T-helper 1 cell (primary cell): ENCODE measurements at places on chromosomes 12 and 14.

GRCh38 chr12:121581686-121582429, 1.0 kb upstream of the KDM2B start:
- DNase-seq: no peak

DNA sequence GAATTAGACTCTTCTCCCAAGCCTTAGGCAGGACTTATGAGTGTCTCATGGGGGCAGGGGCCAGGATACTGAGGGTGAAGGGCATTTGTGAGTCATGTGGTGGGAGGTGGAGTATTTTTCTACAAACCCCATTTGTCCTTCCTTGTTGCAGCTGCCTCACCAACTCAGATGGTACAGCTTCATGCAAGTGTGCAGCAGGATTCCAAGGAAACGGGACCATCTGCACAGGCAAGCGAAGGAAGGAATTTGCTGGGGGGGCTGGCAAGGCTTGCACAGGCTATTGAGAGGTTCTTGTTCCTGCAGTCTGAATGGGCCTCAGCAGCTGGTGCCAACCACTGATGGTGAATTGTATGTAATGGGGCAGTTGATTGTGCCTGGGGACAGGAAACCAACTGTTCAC, 125.1 kb downstream of the STAB2 start:
- no peak for DNase-seq

DNA sequence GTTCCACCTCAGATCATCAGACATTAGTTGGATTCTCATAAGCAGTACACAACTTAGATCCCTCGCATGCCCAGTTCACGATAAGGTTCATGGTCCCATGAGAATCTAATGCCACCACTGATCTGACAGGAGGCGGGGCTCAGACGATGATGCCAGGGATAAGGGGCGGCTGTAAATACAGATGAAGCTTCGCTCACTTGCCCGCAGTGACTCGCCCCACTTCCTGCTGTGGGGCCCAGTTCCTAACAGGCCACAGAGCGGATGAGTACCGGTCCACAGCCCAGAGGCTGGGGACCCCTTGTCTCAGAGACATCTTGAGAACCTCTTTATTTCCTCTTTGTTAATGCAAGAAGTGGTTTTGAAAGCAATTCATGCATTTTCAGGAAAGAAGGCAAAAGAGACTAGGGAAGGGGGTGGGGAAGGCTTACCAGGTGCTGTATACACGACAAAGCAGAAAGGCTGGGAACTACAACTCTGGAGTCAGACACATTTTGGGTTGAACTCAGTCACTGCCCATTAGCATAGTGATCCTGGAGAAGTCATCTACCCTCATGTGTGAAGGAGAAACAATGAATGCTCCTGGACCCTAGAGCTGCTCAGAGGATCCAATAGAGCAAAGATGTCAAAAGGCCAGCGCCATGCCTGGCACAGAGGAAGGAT, 68.7 kb downstream of the EID3 start:
- DNase-seq: no peak

- DNase-seq: no peak
Observed at GRCh38 chr12:75508159-75508558, 3.2 kb downstream of the KRR1 start.

DNA sequence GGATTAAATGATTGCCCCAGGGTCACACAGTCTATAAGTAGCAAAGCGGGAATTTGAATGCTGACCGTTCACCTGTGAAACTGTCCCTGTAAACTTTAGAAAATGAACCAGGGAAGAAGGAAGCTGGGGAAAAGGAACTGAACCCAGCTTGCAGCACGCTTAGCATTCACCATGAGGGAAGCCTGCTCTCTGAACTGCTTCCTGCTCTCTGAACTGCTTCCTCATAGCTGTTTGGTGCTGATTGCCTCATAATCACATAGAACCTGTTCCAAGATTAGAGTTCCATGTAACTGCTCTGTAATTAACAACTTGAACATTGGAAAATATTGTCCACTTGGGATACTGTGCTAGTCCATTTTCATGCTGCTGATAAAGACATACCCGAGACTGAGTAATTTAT, 1504.8 kb upstream of the TMEM132C start:
- DNase-seq: no peak

DNA sequence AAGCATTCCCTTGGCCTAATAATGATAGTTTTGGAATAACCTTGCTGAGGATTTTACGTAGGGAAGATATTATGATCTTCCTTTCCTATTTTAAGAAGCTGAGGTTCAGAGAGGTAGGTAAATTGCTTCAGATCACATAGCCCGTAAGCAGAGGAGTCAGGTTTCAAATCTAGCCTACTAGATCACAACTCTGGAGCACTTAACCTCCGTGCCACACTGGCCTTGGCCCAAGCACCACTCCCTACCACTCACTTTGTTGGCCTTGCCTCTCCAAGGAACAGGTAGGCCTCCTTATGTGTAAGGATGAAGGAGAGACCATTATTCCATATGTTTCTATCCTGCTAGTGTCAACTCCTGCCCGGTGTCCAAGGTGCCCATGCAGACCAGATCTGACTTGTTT, 12.4 kb upstream of the ACOT1 start:
- DNase-seq: no peak

GRCh38 chr14:91387169-91387835, 30.3 kb downstream of the CCDC88C start:
- no peak for DNase-seq

- no peak for DNase-seq
Observed at GRCh38 chr12:65520658-65521057, 242.2 kb downstream of the MSRB3 start.

DNA sequence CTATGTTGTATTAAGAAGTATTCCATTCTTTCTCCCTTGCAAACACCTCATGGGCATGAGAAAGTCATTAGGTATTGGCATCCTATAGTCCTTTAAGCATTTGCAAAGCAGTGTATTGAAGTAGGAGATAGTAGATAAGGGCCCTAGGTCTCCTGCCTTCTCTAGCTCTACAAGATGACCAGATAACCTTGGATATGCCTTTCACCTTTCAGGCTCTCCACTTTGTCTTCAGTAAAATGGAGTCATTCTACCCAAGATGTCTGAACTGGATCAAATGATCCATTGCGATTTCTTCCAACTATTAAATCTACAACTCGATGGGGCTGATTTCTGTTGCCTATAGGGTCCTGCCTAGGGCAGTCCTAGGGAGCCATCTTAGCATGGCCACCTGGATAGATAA, 132.1 kb upstream of the BTG1 start:
- no peak for DNase-seq

DNA sequence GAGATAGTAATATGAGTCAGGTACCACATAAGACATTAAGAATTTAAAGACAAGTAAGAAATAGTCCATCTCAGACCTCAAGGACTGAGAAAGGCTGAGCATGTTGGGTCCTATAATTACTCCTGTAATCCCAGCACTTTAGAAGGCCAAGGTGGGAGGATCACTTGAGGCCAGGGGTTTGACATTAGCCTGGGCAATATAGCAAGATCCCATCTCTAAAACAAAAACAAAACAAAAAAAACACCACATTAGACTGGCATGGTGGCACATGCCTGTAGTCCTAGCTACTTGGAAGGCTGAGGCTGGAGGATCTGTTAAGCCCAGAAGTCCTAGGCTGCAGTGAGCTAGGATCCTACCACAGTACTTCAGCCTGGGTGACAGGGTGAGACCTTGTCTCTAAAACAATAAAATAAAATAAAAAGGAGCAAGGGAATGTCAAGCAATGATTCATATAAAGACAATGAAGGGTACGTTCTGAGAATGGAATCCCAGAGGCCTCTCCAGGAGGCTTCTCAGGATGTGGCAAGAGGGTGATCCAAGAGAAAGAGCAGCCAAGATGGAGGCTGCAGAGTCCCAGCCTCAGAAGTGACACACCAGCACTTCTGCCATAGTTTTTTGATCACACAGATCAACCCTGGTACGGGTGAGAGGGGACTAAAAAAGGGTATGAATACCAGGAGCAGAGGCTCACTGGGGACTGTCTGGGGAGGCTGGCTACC, 206.4 kb downstream of the CRADD start:
- no peak for DNase-seq

- no peak for DNase-seq
Observed at GRCh38 chr12:46430340-46430948, 57.9 kb upstream of the SLC38A2 start.

- DNase-seq: no peak
Observed at GRCh38 chr12:27002141-27002540, 12.0 kb downstream of the TM7SF3 start.

DNA sequence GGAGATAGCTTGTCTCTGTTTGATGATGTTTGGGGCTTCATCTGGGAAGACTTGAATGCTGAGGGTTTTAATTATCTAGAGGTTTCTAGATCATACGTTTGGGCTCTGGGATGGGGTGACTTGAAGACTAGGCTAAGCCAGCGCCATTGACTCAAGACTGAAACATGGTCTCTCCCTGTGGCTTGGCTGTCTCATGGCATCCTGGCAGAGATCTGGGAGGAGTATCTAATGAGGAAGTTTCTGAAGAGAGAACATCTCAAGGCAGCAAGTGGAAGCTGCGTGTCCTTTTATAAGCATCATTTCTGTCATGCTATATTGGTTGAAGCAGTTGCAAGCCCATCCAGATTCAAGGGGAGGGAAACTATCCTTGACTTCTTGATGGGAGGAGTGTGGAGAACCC, 104.8 kb downstream of the UNC79 start:
- DNase-seq: no peak

DNA sequence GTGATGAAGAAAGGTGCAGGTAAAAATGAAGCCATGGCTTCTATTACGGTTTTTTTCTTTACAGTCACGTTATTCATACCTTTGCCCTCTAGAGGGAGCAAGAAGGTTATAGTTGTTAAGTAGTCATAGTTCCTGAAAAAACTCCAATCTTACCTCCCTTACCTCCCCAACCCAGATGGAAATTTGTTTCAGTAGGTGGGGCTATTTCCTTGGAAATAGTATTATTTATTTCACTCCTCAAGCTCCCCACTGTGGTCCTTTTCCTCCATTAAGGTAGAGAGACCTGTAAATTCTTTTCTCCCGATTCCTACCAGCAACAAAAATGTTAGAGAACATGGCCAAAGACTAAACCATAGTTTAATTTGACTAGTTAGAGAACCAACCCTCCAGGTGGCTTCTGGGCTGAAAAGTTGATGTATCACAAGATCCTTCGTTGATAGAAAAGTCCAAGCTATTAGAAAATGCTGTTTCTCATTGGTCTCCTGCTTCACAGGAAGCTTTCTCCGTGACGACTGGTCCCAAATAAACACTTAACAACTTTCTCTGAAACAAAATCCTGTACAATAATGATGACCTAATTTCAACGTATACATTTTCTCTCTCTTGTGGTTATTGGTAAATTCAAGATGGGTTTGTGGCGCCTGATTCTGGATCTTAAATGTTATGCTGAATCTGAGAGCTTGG, 43.5 kb downstream of the TMX1 start:
- no peak for DNase-seq

GRCh38 chr12:121376754-121377697, 22.9 kb upstream of the RNF34 start:
- DNase-seq: no peak

GRCh38 chr14:71311061-71311460, 403.8 kb downstream of the PCNX1 start:
- no peak for DNase-seq

DNA sequence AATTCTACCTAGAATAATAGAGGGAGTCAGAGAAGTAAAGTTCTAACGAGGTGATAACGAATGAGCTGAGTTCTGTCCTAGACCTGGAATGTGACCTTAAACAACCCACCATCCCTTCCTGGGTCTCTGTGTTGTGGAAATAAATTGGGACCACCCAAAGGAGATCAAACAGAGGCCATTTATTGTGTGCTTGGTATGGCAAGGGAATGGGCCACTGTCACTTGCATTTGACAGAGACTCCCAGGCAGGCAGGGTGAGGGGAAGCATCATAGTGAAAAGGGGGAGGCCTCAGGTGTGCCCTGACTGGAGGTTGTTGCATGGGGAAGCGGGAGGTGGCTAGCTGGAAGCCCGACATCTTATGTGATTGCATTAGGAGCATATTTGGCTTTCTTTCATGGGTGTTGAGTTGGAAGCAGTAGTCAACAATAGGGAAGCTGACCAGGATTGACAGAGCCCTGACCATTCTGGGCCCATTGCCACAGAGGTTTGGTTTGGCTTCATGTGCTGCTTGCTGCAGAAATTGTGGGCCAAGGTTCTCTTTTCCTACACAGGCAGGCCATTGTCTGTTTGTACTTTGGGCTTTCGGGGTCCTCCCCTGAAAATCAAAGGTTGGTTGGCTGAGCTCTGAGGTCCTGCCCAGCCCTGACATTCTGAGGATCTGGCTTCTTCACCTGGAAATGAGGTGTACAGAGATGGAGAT, 17.6 kb upstream of the FAM181A start:
- DNase-seq: no peak

- no peak for DNase-seq
Observed at GRCh38 chr12:19033244-19033643, 96.3 kb upstream of the PLEKHA5 start.

- no peak for DNase-seq
Observed at GRCh38 chr12:119649202-119649808, 18.6 kb upstream of the PRKAB1 start.

DNA sequence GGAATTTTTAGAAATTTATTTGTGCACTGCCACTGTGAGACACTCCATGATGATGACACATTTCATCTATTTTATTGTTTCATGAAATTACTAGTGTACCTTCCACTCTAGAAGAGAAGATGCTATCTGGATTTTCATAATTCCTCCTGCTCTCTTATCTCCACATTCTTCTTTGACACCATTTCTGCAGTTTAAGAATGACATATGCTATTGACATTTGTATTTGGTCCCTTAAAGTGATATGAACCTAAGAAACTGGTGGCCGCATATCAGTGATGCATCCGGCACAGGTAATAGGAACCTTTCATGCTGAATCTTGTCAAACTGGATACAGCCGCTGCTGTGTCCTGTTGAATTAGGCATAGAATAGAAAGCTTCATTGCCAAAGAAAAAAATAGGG, 696.3 kb downstream of the TMEM121 start:
- no peak for DNase-seq

DNA sequence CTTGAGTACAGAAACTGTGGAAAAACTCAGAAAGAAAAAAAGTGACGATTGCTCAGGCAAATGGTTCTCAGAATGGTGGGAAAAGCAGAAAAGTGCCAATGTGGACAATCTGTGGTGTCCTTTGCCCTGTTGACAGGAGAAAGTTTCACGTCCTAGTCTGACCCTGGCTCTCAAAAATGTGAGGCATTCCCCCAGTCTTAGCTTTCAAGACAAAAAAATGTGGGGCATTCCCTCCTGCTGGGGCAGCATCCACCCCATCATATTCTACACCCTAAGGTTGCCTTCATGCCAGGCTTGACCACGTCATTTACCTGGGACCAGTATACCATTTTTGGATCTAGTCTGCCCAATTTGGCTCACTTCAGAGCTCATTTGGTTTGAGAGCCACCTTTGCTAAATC, 20.7 kb upstream of the ANAPC7 start:
- DNase-seq: no peak

DNA sequence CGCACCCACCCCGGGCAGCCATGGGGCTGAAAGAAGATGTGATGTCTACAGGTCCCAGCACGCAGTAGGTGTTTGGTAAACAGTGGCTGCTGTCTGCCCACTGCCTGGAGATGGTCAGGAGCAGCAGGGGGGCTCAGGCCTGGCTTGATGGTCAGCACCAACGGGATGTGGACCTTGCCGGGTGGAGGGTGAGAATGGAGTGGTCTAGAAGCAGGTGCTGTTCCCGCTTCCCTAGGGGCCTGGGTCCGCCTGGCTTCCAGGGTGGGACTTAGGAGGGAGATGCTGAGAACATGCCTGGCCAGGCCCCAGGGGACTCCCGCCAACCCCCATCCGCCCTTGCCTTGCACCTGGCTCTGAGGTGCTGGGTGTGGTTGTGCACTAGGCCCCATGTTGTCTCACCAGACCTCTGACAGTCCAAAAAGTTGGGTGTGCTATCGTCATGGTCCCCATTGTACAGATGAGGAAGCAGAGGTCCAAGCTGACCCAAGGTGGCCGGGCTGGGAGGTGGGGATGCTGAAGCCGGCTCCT, 12.9 kb downstream of the FAM222A start:
- DNase-seq: no peak
